ENCODE measurements at places on chromosomes 1 and 21.

GRCh38 chr1:246695666-246696065 is 28.5 kb upstream of the SCCPDH start:
- DNase-seq = no peak

- DNase-seq = no peak
Measured at GRCh38 chr1:46687921-46688509, 16.4 kb downstream of the TEX38 start.

DNA sequence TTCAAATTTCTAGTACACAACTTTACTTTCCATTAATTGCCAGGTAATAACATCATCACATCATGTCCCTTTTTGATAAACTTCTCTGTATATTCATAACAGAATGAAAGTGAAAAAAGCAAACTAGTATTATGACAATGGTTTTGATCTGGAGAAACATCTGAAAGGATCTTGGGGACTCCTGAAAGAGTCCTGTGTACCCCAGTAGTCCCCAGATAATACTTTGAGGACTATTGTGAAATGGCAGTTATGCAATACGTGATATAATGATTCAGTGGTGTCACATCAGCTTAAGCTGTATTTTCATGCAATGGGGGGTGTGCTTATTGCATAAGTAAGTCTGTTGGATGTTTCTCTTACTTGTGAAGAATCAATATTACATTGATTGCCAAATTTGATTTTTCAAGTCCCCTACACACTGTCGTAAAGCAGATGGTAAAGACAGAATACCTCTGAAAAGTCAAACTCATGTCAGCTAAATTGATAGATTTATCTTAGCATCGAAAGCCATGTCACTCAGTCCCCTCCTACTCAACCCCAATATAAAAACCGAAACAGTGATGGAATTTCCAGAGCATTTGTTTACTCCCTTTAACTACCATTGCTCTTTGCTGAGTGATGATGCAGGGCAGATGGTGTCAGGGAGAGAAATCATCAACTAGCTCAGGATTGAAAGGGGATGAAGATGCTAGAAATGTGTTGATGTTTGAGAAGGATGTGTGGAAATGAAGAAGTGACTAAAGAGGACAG is 146.7 kb upstream of the C1orf105 start:
- DNase-seq = no peak

GRCh38 chr1:110798691-110799256 is 74.2 kb upstream of the CD53 start:
- no peak for DNase-seq

DNA sequence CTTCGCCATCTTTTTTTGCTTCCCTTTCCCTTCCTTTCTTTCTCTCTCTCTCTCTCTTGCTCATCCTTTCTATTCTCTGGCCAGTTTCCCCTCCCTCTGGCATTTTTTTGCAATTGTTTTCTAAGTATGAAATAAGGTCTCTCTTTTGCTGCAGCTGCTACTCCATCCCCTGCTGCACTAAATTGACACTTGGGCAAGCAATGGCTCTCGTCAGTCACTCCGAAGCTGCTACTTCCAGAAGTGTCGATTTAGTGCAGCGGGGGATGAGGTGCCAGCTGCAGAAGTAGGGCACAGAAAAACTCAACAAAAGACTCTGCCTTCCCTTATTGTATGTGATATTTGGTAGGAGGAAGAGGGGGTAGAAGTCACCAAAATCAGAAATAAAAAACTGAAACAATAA is 642.3 kb downstream of the RWDD3 start:
- DNase-seq = no peak

DNA sequence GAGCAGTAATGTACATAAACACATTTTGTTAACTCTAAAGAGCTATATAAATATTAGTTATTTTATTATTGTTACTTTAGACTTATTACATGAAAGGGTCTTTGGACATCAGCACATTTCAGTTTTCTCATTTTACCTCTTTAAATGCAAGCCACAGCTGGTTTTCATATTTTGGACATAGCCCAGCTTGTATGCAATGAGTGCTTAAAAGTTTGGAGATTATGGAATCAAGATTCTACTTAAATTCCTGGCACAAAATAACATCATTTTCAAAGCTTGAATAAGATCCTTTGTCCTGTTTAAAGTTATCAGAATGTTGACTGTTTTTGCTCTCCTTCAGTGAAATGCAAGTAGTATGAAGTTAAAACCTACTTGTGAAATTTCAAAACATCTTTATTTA is 15.5 kb upstream of the LEPR start:
- DNase-seq = no peak

- no peak for DNase-seq
Measured at GRCh38 chr1:179823693-179824092, 53.9 kb downstream of the TOR1AIP2 start.

GRCh38 chr1:162676750-162677149 is 44.5 kb downstream of the DDR2 start:
- no peak for DNase-seq

- no peak for DNase-seq
Measured at GRCh38 chr1:33660956-33661355, 188.5 kb downstream of the ZSCAN20 start.

DNA sequence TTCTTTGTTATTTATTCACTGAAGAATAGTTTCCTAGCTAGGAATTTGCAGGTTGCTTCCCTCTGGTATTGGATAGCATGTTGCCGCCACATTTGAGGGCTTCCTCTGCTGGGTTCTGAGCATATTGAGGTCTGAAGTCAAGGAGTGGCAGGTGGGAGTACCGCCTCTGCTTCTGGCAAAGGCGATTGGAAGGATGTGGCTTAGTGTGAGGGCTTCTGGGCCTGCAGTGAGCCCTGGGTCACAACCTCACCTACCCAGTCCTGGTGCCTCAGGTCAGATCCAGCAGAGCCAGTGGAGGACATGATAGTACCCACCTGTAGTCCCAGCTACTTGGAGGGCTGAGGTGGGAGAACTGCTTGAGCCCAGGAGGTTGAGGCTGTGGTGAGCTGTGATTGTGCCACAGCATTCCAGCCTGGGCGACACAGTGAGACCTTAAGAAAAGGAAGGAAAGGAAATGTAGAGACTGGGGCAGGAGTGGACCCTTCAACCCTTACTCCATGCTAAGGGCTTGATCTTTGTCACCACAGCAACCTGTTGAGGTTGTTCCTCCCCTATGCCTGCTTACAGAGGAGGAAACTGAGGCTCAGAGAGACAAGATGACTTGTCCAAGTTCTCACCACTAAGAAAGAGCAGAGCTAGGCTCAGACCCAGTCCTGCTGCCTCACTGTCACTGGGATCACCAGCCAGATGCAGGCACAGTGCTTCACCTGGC is 22.8 kb downstream of the A3GALT2 start:
- DNase-seq = no peak

- DNase-seq = no peak
Measured at GRCh38 chr1:183238071-183238470, 52.0 kb downstream of the LAMC2 start.

- no peak for DNase-seq
Measured at GRCh38 chr21:36936361-36937135, 29.9 kb downstream of the HLCS start.

- DNase-seq = no peak
Measured at GRCh38 chr1:61743431-61743705, 1.1 kb downstream of the PATJ start.
